ENCODE measurements at places on chromosomes 13 and 19.

GRCh38 chr13:97724450-97724849 is 229.0 kb upstream of the IPO5 start:
- DNase-seq: no peak

- no peak for DNase-seq
Measured at GRCh38 chr13:37918116-37918714, 48.6 kb upstream of the TRPC4 start.

- no peak for DNase-seq
Measured at GRCh38 chr13:44676534-44676933, 100.4 kb upstream of the TSC22D1 start.

DNA sequence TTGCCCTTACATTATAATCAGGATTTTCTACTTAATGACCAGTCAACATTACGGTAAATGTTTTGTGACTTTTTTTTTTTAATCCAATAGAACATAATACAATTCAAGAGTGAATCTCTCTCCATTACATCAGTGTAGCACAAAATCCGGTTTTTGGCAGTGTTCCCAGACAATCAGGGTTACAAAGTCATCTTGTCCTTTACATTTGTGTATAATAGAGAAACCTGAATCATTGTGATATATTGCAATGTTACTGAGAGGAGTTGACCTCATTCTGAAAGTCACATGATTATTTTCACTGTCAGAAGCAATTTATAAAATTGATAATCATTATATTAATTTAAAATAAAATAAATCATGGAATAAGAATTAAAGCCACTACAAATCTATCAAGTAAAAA is 1346.0 kb upstream of the SPRY2 start:
- no peak for DNase-seq

DNA sequence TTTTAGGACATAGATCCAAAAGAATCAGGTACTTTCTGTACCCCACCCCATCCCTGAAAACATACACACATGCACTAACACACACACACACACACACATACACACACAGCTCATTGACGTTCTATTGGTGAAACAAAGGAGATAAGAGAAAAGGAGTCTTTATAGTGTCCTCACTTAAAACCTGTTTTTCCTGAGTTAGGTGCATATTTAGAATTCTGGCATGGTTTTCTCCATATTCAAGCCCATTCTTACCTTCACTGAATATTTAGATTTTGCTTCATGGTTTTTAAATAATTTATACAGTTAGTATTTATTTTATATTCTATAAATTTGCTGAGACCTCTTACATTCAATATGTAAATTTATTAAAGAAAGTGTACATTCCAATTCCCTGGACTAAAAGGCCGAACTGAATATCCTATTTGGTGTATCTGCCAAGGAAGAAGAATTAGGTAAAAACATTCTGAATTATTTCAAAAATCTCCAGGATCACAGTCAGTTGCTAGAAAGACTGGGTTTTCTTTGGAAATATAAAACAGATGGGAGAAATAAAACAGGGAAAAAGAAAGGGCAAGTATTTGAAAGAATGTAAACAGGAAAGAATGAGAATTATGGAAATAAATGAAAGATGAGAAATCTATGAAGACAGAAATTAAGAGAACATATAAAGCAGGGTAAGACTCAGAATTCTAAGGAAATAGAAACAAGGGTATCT is 556.2 kb downstream of the KCTD12 start:
- no peak for DNase-seq

DNA sequence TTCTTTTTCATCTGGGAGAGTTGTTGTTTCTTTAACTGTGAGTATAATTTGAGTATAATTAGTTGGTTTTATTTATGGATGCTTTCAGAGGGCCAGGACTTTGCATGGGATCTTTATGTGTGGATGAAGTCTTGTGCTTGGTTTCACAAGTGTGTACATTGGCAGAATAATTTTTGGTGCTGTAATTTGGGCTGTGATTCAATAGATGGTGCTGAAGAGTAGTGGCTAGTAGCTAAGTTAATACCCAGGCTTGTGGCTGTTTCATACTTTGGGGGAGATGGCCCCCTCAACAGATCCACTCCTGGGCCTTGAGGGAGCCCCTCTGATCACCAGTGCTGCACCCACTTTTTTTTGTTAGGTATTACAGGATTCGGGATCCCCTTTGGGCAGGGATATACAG is 1142.4 kb downstream of the SLITRK1 start:
- DNase-seq: no peak

GRCh38 chr19:46107371-46107770 is 17.1 kb downstream of the IGFL3 start:
- DNase-seq: no peak

- DNase-seq: no peak
Measured at GRCh38 chr19:18418483-18419194, 559 bp upstream of the SSBP4 start.

DNA sequence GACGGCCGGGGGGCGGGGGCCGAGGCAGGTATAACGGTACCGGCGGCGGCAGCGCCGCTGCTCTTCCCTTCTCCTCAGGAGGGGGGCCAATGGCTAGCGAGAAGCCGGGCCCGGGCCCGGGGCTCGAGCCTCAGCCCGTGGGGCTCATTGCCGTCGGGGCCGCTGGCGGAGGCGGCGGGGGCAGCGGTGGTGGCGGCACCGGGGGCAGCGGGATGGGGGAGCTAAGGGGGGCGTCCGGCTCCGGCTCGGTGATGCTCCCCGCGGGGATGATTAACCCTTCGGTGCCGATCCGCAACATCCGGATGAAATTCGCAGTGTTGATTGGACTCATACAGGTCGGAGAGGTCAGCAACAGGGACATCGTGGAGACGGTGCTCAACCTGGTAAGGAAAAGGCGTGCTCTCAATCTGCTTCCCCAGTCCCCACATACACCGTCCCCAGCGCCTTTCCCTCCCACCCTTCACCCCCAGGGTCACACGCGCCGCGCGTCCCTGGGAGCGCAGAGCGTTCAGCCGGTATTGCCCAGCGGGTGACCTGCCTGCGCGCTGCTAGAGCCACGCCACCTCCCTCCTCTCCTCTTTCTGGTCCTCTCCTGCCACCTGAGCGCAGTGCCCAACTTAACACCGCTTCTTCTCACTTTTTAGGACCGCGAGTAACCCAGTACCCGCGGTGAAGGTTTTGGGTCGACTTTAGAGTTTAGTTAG is 814 bp downstream of the NBEA start:
- DNase-seq: no peak

GRCh38 chr19:55166530-55167268 is at the start of gene DNAAF3:
TSS of gene DNAAF3 (minus strand) at chr19:55166613. CDS start at chr19:55166413, 200 bp downstream.
- peak; percentile 65 for DNase-seq

Measured in esophagus squamous epithelium (tissue), 5 donors.